Stimulated activated CD8-positive, alpha-beta memory T cell treated with anti-CD3 and anti-CD28 coated beads, Interleukin-15, amount 100 ng/mL, for 1 hour (primary cell): ENCODE measurements at places on chromosomes 1 and 21.

- DNase-seq = no peak
Measured at GRCh38 chr1:66728021-66728420, 24.2 kb upstream of the DYNLT5 start.

GRCh38 chr21:16046656-16047330 is 317.0 kb downstream of the USP25 start:
- no peak for DNase-seq

- no peak for DNase-seq
Measured at GRCh38 chr1:41417746-41418145, 56.5 kb downstream of the FOXO6 start.

DNA sequence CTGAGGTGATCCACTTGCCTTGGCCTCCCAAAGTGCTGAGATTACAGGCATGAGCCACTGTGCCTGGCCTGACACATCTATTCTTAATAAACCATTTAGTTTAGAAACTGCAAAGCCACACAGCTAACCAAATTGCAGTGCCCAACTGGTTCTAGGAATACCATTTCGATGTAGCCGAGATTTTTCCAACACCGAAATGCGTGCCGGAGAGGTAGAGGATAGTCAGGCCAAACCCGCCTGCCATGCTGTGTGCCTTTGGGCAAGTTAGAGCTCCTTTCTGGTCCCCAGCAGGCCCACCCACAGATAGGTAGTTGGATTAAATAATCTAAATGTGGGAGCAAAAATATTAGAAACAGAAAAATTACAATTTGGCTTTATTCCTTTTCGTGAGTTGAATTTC is 254.4 kb downstream of the FOXD2 start:
- no peak for DNase-seq

- DNase-seq = no peak
Measured at GRCh38 chr1:162502928-162503327, 5.3 kb downstream of the UHMK1 start.

DNA sequence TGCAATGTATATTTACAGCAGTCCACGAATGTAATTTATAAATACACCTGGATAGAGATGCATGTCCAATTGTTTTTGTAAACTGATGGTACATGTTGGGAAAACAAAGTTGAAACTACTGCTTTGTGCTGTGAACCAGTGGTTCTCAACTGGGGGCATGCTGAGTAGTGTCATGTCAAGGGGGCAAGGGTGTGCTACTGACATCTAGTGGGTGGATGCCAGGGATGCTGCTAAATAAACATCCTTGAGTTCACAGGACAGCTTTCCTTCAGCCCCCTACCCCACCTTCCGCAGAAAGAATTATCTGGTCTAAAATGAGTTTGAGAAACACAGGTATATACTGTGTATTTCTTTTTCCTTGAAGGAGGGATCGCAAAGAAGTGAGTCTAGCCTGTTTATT is 95.9 kb downstream of the RASAL2 start:
- DNase-seq = no peak

GRCh38 chr1:116514708-116515525 is 55.9 kb downstream of the CD58 start:
- DNase-seq = no peak
